Naive thymus-derived CD4-positive, alpha-beta T cell (primary cell): ENCODE measurements at places on chromosomes 6 and 20.
A peak's percentile ranks its signal among the peaks of the same experiment; 100 is the strongest.

DNA sequence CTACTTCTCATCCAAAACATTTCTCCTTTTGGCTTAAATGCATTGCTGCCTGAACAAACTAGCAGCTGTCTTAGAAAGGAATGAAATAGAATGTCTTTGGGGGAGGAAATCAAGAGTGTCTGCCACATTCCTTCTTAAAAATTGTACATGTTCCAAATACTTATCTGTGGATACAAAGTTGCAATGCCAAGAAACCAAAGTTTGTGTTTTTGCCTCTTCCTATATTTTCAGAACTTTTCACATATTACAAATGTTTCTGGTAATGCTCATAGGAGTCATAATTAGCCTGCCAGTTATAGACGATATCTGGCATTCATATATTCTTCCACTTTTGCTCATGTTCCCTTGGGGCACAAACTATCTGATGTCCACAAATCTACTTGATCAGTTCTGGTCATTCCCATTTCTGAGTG lies 165.5 kb upstream of the BMP5 start:
- no peak for DNase-seq

GRCh38 chr6:44976677-44977641 lies 351.2 kb upstream of the RUNX2 start:
- DNase-seq: peak; percentile 57

DNA sequence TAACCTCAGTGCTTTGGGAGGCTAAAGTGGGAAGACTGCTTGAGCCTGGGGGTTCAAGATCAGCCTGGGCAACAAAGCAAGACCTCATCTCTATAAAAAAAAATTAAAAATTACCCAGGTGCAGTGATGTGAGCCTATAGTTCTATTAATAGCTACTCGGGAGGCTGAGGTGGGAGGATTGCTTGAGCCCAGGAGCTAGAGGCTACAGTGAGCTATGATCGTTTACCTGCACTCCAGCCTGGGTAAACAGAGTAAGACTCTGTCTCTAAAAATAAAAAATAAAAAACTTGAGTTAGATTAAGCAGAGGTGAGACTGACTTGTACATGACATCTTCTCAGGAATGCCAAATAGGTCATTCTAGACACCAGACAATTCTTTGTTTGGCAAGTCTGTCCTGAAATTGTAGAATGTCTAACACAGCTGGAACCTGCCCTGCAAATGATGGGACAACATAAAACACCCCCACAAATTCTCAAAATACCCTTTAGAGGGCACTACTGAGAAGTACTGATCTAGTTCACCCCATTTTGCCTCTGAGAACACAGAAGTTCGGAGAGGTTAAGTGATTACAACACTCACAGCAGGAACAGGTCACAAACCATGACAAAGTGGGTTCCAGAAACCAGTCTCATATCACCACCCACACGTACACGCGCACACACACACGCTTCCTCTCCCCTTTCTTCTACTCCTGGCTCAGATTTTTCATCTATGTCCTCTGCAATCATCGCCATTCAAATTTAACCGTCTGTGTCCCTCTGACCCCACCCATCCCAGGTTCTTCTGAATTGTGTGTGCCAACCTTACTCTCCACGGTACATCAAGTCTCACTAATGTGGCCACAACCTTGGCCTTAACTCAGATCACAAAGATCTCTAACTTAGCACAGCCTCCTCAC lies 38.3 kb downstream of the ARHGAP18 start:
- no peak for DNase-seq

- DNase-seq: no peak
These were observed 64.5 kb downstream of the REPS1 start for GRCh38 chr6:138923561-138923960.

- no peak for DNase-seq
These were observed 94.5 kb downstream of the TPBG start for GRCh38 chr6:82458147-82458546.

DNA sequence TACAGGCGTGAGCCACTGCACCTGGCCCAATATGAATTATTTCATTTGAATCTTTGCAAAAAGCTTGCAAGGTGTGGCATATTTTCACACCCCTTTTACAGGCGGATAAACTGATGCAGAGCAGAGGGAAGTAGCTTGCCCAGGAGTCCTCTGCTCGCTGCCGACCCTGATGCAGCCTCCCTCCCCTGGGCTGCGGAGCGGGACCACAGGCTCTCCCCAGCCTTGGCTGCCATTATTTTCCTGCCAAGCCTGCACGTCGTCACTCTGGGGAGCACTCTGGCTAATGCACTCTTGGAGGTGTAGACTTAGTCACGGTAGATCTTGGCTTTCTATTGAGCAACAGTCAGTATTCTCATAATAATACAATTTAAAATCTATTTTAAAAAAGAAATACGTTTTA lies 34.8 kb upstream of the DACT2 start:
- DNase-seq: no peak

- DNase-seq: no peak
These were observed 91.7 kb downstream of the YTHDF1 start for GRCh38 chr20:63124092-63124781.

DNA sequence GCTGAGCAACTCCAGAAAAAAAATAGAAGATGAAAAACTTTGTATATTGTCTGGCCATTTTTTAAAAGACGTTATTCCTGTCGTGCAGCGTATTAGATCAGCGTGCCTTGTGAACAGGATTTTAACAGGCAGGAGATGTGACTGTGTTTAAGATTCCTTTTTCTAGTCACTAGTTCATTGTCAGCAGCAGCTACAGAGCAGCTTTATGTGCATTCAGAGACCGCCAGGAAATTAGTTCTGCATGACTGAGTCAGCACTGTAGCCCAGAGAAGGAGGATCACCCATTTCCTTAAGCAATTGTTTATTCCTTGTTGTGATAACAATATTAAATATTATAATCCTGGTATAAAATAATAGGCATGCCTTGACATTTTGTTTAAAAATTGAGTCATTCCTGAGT lies 75.4 kb upstream of the ADGRB3 start:
- no peak for DNase-seq

DNA sequence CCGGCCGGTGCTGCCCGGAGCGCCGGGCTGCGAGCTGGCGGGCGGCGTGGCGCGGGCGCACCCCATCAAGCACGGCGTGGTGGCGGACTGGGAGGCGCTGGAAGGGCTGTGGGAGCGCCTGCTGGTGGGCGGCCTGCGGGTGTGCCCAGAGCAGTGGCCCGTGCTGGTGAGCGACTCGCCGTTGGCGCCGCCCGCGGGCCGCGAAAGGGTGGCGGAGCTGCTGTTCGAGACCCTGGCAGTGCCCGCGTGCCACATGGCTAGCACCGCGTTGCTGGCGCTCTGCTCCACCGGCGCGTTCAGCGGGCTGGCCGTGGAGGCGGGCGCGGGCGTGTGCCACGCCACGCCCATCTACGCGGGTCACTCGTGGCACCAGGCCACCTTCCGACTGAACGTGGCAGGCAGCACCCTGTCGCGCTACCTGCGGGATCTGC lies 517 bp downstream of the ACTL10 start:
- DNase-seq: no peak

DNA sequence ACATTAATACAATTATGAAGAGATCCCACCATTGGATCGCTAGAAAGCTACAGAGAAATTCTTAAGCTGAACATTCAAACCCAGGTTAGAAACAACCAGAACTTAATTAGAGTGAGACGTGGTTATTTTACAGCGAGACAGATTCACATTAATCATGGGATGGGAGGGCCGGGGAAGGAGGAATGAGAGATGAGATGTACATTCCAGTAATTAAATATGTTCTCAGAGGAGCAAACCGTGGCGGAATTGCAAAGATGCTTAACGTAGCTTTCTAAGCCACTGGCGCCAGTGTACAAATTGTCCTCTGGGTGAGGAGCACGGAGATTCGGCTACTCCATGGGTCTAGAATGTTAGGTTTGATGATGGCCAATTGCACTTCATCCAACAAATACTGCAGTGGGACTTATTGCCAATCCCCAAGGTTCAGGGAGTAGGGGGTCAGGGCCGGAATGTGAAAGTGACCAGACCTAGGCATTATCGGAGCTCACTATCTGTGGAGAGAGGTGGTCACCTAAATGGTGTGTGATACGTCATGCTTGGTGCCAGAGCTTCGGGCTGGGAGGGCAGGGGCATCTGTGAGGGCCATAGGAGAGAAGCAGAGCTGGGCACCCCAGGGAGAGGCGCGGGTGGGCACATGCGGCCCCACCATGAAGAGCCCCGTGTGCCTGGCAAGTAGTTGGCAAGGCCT lies 114.7 kb downstream of the EDN3 start:
- no peak for DNase-seq

- DNase-seq: no peak
These were observed at the start of gene EYS for GRCh38 chr6:65707126-65707826. TSS of gene EYS (minus strand) at chr6:65707226. CDS start at chr6:65495410, 211,816 bp downstream.

GRCh38 chr6:7341271-7341670 lies 28.3 kb upstream of the SSR1 start:
- DNase-seq: no peak

- no peak for DNase-seq
These were observed 134.7 kb upstream of the ZNF217 start for GRCh38 chr20:53728359-53728758.

DNA sequence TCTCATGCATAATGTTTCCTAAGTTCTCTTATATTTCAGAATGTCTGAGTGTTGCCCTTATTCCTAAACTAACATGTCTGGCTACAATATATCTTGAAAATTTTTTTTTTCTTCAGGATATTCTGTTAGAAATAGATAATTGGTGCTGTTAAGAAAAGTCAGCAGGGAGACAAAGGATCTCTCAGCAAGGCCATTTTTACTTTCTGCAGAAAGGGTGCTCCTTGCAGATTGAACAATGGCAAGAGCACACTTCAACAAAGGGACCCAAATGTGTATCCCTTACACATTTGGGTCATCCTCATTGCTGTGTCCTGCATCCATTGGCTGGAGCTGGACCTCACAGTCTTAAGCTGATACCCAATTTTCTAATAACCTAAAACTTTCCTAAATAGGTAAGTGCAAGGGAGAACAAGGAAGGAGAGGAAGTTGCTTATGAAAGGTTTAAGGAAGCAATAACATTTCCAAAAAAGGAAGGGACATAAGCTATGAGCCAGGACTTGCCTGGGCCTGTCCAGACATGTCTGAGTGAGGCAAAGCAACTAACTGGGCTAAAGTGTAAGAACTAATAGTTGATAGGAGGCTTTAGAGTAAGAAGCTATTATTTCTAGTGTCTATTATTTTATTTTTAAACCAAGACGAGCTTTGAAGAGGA lies 429.6 kb downstream of the BCKDHB start:
- no peak for DNase-seq

DNA sequence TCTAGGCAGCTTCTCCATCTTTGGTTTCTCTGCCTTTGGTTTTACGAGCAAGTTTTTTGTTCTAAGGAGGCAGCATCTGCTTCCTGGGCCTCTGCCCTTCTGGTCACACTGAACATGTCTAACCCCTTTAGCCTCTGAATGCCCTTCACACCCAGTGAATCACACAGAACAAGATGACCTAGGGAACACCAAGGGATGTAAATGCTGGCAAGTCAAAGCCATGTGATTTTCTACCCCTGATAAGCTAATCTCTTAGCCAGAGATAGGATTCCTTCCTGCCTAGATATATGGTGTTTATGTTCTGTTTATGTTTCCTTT lies 7.2 kb upstream of the BPIFB6 start:
- DNase-seq: no peak

DNA sequence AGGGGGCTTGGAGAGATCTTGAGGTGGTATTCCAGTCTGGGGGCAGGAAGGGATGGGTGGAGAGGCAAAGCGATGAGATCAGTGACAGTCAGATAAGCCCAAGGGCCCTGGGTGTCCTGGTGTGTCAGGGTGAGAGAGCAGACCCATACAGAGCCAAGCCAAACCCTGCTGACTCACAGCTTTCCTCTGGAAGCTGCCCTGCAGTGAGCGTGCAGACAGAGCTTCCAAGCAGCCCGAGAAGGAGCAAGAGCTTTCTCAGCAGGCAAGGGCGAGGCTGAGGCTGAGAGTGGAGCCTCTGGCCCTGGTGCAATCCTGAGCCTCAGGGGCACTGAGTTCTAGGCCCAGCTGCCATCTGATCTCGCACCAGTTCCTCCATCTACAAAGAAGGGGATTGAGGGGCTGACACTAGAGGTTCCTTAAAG lies 91.1 kb upstream of the HIVEP1 start:
- DNase-seq: no peak

DNA sequence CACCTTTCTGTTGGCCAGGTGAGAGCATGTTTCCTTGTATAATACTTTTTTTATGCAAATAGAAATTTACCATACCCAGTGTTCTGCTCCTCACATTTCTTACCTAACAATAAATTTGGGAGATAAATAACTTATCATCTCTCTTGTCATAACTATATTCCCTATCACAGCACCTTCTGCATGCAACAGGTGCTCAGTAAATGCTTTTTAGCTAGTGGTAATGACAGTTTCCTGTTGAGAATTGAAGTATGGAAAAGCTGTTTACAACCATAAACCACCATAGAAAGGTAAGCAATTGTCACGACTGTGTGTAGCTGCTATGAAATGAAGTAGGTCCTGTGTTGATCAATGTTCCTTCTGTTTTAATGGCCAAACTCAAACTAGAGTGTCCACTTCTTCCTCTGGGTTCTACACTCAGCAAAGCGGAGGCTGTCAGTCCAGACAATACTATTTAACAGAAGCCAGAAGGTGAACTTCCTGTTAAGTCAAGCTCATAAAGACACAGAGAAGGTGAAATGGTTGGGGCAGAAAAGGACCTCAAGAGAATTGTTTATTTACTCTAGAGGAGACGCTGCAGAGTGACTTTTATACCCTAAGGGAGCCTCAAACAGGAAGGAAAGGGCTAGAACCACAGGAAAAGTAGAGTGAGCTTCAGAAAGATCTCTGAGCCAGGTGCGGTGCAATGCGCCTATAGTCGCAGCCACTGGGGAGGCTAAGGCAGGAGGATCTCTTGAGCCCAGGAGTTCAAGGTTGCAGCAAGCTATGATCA lies 84.0 kb upstream of the SLC22A16 start:
- no peak for DNase-seq

DNA sequence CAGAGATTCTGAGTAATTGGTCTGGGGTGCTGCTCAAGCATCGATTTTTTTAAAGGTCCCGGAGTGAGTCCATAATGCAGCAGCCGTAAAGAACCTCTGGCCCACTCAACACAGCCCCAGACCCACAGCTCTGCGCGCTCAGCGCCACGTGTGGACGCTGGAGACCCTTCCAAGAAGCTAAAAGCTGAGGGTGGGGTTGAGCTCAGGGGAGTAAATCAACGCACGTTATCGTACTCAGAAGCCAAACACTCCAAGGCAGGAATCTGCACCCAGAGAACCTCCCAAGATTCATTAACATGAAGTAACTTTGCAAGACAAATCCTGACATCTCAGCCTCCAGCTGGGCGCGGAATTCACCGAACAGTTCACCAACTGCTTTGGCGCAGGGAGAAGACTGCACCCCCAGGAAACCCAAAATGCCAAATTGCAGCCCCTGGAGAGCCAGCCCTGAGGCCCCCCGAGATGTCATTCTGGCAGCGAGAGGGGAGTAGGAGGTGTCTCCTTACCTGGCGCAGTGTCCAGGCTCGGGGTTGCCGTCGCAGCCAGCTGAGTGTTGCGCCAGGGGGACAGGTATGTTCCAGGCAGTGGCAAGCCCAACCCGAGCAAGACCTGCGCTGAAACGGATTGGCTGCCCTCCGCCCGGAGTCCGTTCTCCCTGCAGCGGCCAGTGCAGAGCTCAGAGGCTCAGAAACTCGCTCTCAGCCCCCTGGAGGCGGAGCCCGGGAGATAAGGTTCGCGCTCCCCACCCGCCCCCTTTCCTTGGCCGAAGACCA lies at the start of gene COL21A1:
Gene COL21A1, minus strand, starts transcription at position 700 of the 773 bp plus-strand sequence. CDS start 64,962 bp downstream, outside the sequence.
- DNase-seq: no peak

- DNase-seq: no peak
These were observed 2.4 kb upstream of the GCNT2 start for GRCh38 chr6:10518557-10519407.
